ENCODE measurements at places on chromosomes 11 and 22.

DNA sequence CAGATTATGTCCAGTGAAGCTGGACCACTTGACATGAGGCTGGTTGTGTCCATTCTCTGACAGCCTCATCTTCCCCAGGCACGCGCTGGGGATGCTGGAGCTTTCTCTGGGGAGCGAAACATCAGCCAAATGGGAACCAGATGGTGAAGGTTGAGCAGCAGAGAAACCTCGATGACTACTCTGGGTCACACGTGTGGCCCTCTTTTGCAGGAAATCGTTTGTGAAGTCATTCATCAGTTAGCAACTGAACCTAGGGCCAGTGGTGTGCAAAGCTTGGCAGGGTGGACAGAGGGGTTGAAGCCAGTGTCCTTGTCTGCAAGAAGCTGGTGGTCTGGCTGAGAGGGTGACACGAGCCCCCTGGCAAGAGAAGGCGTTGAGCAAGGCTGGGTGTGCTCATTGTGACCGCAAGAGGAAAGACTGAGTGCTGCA, 109.8 kb downstream of the ZBTB16 start:
- no peak for DNase-seq

- DNase-seq = no peak
Measured at GRCh38 chr22:26527574-26528465, 15.5 kb upstream of the TFIP11 start.

DNA sequence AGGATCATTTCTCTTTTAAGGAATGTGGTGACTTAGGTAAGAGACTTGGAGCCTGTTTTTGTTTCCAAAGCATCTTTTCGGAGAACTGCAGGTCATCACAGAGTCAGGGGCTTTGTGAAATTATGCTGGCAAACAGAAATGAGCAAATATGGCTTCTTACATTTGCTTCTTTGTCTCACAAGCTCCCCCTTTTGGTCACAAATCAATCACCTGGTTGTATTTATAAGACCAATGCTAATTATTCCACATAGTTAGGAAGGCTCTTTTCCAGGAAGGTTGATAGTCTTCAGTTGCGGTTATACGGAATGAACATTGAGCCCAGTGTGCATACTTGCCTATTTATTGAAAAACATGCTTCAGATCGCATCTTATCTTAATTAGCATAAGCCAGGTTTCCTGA, 34.6 kb upstream of the CEP126 start:
- no peak for DNase-seq

GRCh38 chr11:130220311-130221035, 60.9 kb downstream of the ST14 start:
- no peak for DNase-seq

GRCh38 chr11:113615773-113616172, 90.3 kb downstream of the TMPRSS5 start:
- no peak for DNase-seq

- no peak for DNase-seq
Measured at GRCh38 chr11:77353131-77353530, 51.6 kb upstream of the GDPD4 start.
